ENCODE measurements at places on chromosomes 1 and 21.

DNA sequence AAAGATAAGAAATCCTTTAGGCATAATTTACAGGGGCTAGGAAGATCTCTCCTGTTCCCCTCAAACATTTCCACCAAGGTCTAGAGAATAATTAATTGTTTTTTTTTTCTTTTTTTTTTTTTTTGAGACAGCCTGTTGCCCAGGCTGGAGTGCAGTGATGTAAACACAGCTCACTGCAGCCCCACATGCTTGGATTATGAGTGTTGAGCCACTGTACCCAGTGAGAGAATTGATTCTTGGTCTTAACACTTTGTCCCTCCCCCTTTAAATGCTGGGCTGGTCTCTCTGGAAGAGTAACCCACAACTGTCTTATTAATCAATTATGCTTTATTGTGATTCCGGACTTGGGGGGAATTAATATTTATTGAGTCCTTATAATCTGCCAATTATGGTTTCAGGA, 33.4 kb downstream of the ATF3 start:
- no peak for DNase-seq

GRCh38 chr1:193310564-193310963, 124.2 kb upstream of the B3GALT2 start:
- peak; percentile 94 for DNase-seq

GRCh38 chr1:96721416-96722160, at the start of gene PTBP2:
Gene PTBP2 (plus strand): TSS chr1:96721784. CDS start chr1:96721865, 81 bp downstream.
- peak; percentile 85 for DNase-seq

DNA sequence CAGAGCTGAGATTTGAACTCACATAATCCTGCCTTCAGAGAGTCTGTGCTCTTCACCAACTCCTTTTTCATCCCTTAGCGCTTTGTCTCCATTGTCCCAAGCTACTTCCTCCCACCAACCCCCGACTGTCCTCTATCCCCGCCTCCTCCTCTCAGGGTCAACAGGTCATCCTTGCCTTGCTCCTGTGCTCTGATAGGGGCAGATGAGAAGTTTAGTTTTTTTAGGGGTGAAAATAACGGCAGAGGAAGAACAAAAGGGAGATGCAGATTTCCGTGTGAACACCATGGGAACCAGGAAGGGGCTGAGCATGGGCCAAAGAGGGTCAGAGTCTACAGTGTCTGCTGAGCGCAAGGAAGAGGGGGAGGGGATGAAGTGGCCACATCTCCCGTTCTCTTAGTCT, 31.9 kb downstream of the GLUL start:
- no peak for DNase-seq

- DNase-seq = no peak
Measured at GRCh38 chr1:26471498-26472319, 531 bp upstream of the HMGN2 start.

DNA sequence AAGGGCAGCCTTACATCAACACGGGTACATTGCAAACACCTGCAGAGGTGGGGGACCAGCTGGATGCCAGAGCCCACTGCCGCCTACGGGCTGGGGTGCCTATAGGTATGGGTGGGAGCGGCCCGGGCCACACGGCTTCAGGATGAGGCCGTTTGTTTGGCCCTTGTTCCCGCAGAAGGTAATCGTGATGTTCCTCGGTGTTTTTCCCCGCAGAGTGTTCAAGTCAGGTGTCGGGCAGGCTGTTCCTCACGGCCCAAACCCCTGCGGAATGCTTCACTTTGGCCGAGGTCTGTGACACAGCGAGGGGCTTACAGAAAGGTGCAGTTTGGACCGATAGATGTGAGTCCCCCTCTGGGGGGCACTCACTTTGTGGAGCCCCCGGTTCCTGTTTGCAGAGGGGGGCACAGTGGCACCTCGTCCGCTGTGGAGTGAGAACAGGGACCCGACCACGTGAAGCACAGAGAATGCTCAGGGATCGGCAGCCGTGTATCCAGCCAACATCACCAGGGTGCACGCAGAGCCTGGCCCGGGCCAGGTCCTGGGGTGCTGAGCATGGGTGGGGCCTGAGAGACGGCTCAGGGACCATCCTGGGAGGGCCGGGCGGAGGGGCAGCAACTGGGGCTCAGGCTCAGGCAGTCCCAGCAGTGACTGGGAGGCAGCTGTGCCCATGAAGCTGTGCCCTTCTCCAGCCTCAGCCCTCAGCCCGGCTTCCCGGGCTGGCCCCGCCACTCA, 453 bp upstream of the TTLL10 start:
- no peak for DNase-seq

- DNase-seq = no peak
Measured at GRCh38 chr1:232886271-232886670, 64.1 kb upstream of the NTPCR start.

DNA sequence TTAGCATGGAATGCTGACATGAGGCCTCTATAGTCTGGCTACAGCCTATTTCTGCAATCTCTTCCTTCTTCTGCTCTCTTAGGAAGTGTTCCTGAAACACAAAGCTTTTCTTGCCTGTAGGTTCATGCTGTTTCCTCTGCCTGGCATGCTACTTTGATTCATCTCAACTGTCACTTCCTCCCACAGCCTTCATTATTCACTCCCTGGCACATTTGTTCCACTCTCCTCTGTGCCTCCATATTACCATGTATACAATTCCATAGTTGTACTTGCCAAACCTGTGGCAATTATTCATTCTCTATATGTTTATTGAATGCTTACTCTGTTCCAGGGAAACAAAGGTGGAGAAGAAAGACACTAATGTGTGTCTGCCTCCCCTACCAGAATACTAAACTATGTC, 210.2 kb downstream of the LRRC7 start:
- no peak for DNase-seq

DNA sequence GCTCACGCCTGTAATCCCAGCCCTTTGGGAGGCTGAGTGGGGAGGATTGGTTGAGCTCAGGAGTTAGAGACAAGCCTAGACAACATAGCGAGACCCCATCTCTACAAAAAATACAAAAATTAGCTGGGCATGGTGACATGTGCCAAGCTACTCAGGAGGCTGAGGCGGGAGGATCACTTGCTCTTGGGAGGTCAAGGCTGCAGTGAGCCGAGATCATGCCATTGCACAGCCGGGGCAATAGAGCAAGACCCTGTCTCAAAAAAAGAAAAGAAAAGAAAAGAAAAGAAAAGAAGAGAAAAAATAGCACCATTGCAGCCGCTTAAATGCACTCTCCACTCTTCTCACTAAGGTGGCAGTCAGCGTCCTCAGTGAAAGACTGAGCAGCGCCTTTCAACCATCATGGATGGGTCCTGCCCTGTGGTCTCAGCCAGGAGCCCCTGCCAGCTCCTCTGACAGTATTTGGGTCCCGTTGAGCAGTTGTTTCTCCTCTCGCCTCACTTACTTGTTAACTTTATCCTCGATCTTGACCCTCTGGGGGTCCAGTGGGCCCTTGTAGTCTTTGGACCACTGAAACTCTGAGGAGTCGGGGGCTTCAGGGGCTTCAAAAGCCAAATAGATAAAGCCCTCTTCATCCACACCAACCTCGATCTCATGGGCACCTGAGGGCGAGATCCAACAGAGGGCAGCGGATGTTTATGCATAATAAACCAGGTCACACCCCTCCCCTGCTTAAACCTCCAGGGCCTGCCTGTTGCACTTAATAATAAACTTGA, 36.9 kb downstream of the MYOM3 start:
- no peak for DNase-seq

GRCh38 chr1:115186711-115187265, 97.5 kb upstream of the TSPAN2 start:
- DNase-seq = no peak

- DNase-seq = no peak
Measured at GRCh38 chr1:166164995-166165660, 1.7 kb downstream of the FAM78B start.

DNA sequence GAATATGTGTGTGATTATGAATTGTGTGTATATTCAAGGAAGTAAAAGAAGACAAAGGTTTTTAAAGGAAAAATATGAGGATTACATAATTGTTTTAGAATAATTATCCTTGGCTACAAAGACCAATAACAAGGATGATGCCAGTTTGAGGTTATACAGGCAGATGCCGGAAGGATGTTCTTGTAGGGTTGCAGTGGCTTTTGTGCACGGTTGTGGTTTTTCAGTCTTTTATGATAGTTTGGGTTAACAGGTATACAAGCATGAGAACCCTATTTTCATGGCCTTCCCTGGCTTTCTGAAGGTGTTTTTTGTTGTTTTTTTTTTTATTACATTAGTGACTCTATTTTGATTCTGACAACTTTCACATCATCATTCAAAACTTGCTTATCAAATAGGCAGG, 4.9 kb downstream of the CR2 start:
- no peak for DNase-seq

- DNase-seq = no peak
Measured at GRCh38 chr21:26136671-26137070, 33.9 kb downstream of the APP start.

DNA sequence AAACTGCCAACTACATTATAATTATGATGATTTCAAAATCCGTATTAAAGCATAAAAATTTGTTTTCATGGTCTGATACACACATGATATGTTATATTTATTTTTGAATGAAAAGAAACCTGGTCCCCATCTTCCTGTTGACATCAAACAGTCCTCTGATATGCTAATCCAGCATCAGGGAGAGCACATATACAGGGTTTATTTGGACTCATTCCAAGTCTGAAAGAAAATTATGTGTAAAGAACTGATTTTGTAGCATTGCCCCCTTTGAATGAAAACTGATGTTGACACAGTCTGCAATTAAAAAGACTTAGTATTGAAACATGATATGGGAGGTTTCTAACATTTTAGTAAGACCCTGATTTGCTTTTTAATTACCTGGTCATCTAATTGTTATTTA, 119.4 kb downstream of the NEK7 start:
- no peak for DNase-seq

- no peak for DNase-seq
Measured at GRCh38 chr1:214587165-214587564, 15.8 kb upstream of the CENPF start.

DNA sequence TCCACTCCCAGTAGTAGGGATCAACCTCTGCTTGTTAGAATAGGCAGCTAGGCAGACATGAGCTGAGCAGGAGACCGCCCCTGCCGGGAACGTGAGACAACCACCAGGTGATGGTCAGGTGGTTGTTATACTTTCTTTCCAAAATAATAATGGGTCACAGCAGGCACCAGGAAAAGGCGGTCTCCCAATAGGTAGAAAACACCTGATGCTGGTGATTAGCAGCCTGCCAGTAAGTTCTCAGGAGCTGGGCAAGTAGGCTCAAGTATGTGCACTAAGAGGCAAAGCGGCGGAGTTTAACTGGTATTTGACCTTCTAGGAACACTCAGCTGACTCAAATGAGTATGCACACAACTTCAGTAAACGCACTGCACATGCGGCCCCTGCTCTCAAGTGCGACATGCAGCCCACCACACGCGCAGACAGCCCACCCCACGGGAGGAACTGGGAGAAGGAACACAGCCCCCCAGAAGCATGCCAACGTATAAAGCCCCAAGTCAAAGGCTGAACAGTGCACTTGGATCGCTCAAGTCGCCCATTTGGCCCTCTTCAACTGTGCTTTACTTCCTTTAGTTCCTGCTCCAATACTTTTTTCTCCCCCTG, 80.0 kb downstream of the DESI2 start:
- DNase-seq = no peak

GRCh38 chr1:202046748-202047708, 36.6 kb downstream of the ELF3 start:
- DNase-seq = peak; percentile 64

DNA sequence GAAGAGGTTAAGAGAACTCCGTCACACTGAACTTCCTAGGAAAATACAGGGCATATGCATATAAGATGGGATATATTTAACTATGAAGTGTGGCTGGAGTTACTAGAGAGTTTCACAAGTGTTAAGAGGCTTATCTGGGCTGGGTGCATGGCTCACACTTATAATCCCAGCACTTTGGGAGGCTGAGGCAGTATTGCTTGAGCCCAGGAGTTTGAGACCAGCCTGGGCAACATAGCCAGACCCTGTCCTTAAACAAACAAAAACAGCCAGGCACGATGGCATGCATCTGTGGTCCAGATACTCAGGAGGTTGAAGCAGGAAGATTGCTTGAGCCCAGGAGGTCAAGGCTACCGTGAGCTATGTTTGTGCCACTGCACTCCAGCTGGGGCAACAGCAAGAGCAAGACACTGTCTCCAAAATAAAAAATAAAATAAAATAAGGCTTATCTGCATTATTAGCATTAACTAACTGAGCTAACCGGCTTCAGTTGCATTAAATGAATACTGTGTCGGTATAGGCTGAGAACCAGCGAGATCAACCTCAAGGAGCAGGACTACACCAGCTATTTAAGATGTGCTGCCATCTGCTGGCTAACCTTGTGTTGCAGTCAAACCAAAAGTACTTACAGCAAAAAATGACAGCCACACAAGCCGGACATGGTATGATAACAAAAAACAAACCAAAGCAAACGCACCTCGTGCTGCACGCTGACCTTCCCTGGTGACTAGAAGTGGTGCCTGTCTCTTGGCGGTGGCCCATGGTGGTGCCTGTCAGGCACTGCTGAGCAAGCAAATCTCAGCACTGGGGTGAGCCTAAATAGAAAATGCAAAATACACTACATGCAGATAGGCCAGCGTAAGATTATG, 19.7 kb upstream of the RBBP5 start:
- DNase-seq = peak; percentile 57

DNA sequence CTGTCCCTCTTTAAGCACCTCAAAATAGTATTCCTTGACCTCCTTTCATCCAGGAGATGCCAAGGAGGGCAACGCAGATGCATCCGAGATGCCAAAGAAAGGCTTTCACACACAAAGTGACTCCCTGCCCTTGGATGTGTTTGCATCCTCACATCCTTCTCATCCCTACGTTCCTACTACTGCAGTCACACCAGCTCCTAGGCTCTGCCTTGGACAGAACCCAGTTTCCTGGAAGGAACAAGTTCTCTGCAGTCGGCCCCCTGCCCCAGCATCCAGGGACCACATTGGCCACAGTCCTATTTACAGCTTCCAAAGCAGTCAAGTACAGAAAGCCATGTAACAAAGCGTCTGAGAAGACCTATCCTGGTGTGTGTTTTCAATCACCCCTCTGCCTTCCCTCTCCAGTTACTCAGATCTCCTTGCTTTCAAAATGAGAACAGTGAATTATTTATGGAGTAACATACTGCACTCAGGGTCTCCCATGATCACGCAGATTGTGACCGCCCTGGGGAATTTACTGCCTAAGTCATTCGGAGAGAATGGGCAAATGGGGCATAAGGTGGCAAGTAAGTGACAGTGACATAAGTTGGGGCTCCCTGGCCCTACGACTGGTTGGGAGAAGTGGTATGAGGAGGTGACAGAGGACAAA, 21.8 kb upstream of the SRP9 start:
- no peak for DNase-seq

GRCh38 chr1:69932760-69933159, 272.6 kb downstream of the LRRC40 start:
- DNase-seq = no peak

GRCh38 chr1:107782217-107782845, 182.6 kb downstream of the VAV3 start:
- peak; percentile 45 for DNase-seq

GRCh38 chr1:64092851-64093371, 110.5 kb upstream of the UBE2U start:
- DNase-seq = no peak

GRCh38 chr1:231918239-231919015, 291.8 kb downstream of the DISC1 start:
- no peak for DNase-seq

- no peak for DNase-seq
Measured at GRCh38 chr1:15362737-15363128, 47.0 kb upstream of the EFHD2 start.

GRCh38 chr1:39132505-39133339, 71.8 kb upstream of the MACF1 start:
- DNase-seq = peak; percentile 78

GRCh38 chr1:172351346-172351745, 69.1 kb upstream of the C1orf105 start:
- DNase-seq = no peak

Measured in NCI-H774 (cell line).